ENCODE measurements at places on chromosomes 5 and 9.

DNA sequence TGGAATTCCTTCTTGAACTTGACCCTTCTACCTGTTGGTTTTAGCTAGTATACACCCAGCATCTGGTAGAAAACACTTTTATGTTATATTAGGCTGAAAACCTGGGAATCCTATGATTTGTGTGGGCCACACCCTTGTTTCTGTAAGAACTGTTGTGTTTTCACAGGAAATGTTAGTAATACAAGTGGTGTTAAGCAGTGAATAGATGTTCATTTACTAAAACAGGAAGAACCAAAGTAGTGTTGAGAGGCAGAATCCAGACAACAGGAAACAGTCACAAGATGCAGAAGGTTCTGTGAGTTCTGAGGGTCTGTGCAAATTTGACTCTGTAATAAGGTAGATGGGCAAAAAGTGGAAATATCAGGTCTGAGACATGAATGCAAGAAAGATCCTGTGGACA lies 73.0 kb upstream of the RAI14 start:
- no peak for DNase-seq

- DNase-seq, result no peak
Measured at GRCh38 chr5:93158841-93159240, 422.2 kb downstream of the NR2F1-AS1 start.

- no peak for DNase-seq
Measured at GRCh38 chr5:77935506-77936364, 159.6 kb upstream of the TBCA start.

DNA sequence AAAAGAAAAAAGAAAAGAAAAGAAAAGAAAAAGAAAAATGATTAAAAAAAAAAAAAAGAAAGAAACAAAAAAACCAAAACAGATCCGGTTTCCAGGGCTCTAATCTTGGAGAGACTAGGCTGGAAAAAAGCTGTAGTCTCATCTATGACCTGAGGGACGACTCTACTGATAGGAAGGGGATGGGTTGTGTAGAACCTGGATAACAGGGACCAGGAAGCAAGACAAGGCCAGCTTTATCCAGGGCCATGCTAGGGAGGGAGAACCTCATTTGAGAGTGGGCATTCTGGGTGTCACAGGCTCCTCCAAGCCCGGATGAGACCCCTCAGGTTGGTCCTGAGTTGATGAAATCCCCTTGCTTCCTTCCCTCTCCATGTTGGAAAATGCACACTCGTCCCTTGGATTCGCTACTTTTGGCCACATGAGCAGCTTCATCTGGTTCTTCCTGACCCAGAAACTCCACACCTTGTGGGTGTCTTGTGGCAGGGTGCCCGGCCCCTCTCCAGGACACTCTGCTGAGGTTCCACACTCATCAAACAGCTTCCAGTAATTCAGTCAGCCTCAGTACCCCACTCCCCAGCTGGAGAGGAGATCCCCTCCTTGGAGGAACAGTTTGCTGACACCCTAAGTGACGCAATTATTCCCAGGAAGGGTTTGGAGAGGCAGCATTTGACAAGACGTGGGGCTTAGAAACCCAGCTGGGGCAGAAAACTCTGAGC lies 71.1 kb upstream of the LHFPL2 start:
- no peak for DNase-seq

DNA sequence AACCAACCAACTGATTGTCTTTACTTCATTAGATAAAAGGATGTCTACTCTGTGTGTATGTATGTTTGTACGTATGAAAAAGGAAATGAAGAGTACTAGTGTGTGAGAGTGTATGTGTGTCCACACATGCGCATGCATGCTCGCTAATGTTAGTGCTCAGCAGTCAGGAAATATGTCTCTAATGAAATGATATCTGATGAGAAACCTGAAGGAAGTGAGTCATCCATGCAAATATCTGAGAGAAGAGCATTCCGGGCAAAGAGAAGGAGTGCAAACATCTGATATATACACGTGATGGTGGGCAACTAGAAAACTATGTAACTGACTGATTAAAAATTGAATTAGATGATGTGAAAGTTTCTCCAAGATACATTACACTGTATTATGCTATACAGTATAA lies 29.6 kb upstream of the UGCG start:
- DNase-seq, result no peak
